ENCODE measurements at places on chromosomes 3 and 15.

DNA sequence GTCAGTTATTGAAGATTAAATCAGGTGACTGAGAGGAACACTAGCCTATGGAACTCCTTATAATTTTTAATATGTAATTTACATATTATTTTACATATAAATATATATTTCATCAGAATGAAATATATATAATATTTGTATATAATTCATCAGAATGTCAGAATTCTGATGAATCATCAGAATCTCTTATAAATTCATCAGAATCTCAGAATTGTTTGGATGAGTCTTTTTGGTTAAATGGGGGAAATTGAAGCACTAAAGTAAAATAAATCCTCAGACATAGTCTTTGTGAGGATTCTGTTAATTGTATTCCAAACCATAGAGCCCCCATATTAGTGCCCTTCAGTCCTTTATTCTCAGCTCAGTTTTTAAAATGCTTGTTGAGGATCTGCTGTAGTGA, 15.4 kb downstream of the TCF12 start:
- no peak for DNase-seq

GRCh38 chr15:57647071-57647790, 55.5 kb downstream of the MYZAP start:
- no peak for DNase-seq

DNA sequence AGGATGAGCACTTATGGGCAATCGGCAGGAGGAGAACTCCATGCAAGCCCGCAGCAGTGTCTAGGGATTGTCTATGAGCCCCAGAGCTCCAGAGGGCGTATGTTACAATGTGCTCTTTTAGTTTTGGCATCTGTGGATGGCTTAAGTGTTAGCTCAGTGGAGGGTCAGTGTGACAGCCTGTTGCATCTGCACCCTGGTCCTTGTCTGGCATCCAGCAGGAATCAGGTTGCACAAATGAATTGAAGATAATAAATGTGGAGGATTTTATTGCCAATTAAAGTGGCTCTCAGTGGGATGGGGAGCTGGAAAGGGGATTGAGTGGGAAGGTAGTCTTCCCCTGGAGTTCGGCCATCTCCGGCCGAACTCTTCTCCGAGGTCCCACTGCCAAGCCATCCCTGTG, 11.8 kb upstream of the PRICKLE2 start:
- no peak for DNase-seq

DNA sequence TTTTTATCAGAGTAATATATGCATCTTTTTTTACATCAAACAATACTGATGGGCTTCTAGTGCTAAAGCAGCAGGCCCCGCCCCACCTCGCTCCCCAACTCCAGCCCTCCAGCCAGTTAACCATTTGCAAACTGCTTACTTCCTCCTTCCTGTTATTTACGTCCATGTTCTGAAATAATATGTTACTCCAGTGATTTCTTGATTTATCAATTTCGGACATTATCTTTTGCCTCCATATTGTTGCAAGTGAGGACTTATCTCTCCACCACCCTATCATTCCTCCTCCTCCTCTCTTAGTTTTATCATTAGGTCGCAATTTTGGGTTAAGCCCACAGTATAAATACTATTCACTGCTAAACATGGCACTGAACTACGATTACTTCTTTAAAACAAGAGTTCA, 39.5 kb downstream of the ZNF710 start:
- no peak for DNase-seq

DNA sequence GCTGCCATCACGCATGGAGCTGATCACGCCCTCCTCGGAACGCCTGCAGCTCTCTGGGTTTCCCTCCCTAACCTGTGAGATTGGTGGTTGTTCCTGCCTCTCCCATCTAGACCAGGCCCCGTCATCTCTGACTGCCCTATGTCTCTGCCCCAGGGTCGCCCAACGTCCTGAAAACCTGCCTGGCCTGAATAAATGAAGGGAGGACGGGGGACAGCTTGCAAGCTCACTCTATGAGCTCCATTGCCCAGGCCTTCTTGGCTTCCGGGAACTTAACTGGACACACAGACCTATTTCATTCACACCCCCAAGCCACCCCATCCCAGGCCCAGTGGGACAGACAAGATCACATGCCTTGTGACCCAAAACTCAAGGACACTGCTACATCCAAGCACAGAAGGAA, 274.2 kb downstream of the XXYLT1 start:
- DNase-seq: no peak

GRCh38 chr15:35460616-35461015, 85.3 kb downstream of the DPH6 start:
- DNase-seq: no peak

DNA sequence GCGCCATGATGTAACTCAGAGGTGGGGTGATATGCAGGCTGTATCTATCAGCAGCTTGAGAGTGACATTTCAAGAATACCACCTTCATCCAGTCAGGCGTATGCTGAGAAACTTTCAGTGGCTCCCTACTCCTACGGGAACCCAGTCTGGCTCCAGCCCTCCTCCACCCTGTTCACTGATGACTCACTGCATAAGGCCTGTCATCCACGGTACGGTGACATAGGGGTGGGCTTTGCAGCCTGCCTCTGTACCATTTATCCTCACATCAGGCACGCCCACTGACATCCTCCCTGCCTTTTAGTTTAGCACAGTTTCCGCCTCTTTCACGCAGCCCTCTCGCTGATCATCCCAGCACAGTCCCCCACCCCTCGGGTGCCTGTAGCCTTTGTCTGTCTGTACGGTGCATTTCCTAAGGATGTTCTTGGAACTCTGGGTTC, 11.7 kb downstream of the PXYLP1 start:
- no peak for DNase-seq

GRCh38 chr3:122824465-122825381, 29.9 kb downstream of the SLC49A4 start:
- peak; percentile 48 for DNase-seq

DNA sequence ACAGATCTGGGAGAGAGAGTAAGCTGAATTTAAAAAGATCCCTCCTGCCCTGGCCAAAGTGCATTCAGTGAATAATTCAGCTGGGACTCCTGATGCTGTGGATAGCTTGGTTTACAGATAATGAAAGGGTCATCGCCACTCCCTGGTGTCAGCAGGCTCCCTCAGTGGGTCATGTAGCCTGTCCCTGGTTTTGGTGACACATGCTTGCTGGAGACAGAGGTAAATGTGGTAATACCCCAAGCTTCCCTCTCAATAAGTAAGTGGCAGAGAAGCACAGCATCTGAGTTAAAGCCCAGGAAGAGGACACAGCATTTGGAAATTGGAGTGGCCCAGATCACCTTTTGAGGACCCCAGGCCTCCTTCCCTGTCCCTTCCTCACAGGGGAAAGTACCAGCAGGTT, 1.8 kb downstream of the TMEM115 start:
- DNase-seq: no peak

- no peak for DNase-seq
These were observed 68.7 kb upstream of the ADAMTS9 start for GRCh38 chr3:64756398-64756986.

- DNase-seq: peak; percentile 88
These were observed at the start of gene MCTP2 for GRCh38 chr15:94230883-94231722. MCTP2 (plus strand) TSS chr15:94231561; CDS start chr15:94298266, 66,705 bp downstream.

GRCh38 chr3:26345613-26346012, 277.0 kb upstream of the LRRC3B start:
- no peak for DNase-seq

DNA sequence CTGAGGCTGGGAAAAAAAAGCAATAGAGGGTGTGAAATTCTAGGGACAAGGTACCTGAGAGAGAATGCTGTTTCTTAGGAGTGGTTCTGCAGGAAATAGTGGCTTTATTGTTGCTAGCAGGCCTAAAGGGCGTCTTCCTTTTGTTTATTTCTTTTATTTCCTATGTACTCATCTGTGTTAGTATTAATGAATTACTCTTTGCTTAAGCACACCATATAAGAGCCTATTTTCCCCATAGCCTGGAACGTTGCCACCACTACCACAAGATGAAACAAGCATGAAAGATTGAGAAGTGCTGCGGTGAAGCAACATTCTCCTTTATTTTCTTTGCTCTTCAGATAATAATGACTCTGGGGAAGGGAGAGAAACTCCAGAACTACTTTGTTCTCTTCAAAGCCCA, 21.3 kb upstream of the GOLIM4 start:
- no peak for DNase-seq

- DNase-seq: no peak
These were observed 196.6 kb upstream of the BCL6 start for GRCh38 chr3:187941848-187942194.

DNA sequence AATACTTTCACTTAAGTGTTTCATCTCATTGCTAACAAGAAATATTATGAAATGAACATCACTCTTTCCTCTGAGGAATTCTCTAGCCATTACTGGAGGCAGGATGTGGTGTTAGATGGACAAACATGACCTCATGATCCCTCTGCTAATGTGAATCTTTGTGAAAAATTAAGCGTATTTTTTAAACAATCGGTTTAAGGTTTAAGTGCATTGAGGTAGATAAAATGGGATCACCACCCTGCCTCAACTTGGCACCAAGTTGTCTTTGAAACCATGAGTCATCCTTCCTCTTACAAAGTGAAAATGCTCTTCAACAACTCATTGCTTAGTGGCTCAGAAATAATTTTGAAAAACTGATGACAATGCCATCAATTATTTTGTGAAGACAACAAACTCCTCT, 76.0 kb upstream of the DCBLD2 start:
- DNase-seq: peak; percentile 47

DNA sequence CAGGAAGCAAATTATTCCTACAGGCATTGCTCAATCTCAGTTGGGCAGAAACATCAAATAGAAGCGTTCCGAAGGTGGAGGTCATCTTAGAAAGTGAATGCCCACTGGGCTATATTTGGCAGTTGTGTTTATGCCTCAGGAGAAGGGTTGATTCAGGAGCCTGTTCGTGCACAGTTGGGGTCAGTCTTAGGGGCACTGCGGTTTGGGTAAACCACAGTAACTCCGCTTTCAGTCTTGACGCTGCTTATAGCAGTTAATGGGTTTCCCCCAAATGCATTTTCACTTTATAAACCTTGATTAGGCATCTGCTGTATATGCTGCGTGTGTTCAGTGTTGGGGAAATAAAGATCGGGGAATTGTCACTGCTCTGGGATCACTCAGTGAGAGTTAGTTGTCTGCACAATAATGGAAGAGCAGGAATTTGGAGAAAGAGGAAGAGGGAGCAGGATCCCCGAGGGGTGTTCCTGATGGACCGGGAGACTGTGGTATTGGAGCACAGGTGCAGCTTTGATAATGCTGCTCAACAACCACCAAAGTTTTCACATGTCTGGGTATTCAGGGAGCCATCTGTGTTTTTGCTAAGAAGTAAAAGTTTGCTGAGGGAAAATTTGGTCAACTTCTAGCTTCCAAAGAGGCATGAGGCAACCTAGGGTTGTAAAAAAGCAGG, 124.3 kb upstream of the EIF1B start:
- no peak for DNase-seq

DNA sequence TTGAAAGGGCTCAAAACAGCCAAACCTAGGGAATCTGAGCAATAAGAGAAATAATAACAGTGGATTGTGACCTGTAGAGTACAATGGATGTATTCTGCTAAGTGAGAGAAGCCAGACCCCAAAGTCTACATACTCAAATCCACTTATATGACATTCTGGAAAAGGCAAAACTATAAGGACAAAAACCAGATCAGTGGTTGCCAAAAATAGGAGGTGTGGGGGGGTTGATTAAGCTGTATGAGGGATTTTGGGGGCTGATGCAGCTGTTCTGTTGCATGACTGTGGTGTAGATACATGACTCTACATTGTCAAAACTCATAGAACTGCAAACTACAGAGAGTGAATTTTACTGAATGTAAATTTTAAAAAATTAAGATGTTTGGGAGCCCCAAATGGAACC, 20.1 kb upstream of the CGNL1 start:
- DNase-seq: no peak

DNA sequence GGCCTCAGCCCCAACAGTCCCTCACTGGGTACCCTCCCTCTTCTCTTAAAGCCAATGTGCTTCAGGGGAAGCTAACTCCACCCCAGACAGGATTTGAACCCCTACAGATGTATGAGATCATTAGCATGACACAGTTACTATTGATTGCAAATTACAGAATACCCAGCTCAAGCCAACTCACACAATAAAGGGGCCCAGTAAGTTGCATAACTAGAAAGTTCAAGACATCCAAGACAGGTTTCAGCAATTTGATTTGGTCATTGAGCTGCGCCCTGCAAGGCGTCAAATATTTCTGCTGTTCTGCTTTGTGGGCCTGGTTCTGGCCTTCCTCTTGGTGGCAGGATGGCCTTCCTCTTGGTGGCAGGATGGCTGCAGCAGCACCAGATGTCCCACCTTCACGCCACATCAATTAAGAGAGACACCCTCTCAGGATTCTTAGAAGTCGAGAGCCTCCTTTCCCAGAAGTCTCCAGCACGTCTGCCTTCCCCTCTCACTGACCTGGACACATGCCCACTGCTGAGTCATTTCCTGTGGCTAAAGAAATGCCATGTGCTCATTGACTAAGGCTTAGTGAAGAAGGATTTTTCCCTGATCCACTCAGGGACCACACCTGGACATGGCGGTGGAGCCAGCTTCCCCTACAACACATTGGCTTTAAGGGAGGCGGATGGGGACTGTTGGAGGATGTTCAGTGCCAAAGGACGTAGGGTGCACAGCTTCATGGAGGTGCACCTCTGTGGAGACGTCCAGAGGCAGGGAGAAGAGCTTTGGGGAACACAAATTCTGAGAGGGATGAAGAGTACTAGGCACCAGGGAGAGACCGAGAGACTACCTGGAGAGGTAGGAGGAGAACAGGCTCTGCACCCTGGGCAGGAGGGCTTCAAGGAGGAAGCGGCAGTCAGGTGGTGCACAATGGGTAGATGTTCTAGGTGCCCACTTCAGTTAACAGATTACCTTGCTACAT, 49.1 kb downstream of the DNASE1L3 start:
- DNase-seq: peak; percentile 84
